MM.1S (cell line): ENCODE measurements at places on chromosomes 4 and X.

GRCh38 chrX:72021975-72022374, 109.7 kb downstream of the RTL5 start:
- no peak for DNase-seq

- no peak for DNase-seq
Observed at GRCh38 chr4:158316264-158316663, 106.0 kb downstream of the TMEM144 start.

GRCh38 chrX:12866451-12867377, at the start of gene TLR7:
Gene TLR7 (plus strand): TSS chrX:12867072. CDS start chrX:12867579, 507 bp downstream.
- no peak for DNase-seq

DNA sequence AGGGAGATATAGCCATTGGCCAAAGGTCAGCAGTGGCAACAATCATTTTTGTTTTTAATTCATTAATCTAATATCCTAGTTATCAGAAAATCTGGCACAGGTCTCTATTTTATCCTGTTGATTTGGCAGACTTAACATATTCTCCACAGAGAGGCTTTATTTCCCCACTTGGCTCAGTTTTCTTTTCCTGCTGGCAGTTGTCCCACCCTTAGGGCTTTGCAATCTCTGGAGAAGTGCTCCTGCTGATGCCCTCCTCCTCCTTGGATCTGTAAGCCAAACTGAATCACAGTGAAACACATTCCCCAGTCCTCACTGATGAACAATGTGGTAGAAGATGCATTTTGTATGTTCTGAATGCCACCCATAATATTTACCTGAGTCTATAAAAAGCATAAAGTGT, 889.7 kb downstream of the PDHA2 start:
- DNase-seq: no peak

DNA sequence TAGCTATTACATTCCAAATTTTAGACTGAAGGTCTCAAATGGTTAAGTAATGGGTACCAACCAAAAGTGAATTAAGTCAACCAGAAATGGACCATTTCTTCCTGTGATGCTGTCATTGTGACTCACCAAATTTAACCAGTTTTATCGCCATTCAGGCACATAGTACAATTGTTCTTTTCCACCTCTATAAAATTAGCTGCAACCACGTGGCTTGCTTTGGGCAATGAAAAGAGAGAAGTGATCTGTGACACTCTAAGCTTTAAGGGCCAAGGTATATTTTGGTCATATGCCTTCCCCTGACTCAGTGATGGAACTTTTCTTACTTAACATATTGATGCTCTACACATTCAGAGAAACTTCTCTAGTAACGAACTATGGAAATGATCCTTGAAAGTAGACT, 20.3 kb upstream of the PHF8 start:
- DNase-seq: no peak

DNA sequence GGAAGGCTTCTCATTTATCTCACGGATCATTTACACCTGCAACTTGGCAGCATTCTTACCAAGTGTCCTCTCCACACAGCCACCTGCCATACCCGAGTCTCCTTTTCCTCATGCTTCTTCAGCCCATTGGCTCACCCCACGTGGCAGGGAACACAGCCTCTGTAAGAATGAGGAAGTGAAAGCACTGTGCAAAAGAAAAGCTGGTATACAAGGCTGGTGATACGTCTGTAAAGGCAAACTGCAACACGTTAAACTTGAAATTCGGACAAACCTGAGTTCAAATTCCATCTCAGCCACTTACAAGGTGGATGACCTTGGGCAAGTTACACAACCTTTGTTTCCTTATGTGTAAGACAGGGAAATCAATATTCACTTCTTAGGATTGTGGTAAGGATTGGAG, 164.0 kb upstream of the RASGEF1B start:
- DNase-seq: peak; percentile 82

DNA sequence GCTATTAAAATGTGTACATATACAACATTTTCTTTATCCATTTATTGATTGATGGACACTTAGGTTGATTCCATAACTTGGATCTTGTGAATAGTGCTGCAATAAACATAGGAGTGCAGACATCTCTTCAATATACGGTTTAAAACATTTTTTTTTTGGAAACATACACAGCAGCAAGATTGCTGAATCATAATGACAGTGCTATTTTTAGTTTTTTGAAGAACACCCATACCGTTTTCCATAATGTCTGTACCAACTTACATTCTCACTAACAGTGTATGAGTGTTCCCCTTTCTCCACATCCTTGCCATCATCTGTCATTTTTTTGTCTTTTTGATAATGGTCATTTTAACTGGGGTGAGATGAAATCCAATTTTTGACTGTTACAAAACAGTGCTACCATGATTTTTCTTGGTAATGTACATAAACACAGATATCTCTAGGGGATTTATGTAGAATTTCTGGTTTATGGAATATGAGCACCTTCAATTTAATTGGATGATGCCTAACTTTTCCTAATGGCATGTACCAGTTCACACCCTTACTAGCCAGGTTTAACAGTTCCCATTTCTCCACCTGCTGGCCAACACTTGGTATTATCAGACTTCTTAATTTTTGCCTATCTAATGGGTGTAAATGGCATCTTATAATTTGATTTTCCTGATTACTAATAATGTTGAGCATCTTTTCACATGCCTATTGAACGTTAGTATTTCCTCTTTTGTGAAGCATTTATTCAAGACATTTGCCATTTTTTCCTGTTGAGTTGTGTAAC, 21.0 kb upstream of the TMSB15B start:
- peak; percentile 45 for DNase-seq

DNA sequence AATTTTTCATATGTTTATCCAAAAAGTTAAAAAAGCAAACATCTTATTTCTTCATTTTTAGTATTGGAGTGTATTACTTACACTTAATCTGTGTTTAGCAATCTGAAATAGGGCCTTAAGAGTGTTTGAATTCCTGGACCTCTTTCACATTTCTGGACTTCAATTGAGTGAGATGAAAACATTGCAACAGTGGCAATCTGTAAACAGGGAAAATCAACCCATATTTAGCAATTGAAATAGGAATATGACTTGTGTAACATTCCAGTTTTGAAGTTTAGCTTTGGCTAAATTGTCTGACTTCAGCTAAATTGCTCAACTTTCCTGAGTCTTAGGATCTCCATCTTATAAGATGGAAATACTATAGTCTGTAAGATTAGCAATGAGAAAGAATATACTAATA, 34.6 kb upstream of the FHL1 start:
- no peak for DNase-seq

DNA sequence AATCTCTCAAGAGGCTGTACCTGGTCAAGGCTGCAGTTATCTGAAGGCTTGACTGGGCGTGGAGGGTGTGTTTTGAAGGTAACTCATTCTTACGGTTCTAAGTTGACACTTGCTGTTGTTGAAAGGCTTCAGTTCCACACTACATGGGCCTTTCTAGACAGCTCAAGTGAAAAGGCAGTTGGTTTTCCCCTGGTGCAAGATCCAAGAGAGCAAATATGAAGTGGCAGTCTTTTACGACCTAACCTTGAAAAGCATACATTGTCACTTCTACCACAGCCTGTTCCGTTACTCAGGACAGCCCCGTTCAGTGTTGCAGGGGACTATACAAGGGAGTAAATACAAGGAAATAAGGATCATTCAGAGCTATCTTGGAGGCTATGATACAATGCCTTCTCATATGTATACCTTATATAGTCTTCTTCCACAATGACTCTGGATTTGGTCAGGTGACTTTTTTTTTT, 46.2 kb downstream of the PDS5A start:
- DNase-seq: no peak

DNA sequence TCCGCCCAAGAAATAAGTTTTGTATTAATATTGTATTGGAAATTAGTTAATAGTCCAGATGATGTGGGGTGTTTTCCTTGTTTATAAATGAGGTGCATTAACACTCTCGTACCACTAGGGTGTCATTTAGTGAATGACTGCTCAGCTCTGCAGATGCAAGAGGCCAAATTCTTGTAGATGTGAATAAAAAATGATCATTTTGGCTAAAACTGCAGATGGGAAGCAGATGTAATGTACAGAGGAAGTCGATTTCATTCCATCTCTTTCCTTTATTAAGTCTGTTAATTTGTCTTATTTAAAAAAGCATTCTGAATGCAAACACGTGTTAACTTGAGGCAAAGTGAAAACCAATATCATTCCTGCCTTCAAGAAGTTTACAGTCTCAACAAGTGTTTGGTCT, 108.1 kb downstream of the DHX15 start:
- peak; percentile 39 for DNase-seq

GRCh38 chrX:7435822-7436221, 287.9 kb upstream of the PUDP start:
- DNase-seq: no peak

DNA sequence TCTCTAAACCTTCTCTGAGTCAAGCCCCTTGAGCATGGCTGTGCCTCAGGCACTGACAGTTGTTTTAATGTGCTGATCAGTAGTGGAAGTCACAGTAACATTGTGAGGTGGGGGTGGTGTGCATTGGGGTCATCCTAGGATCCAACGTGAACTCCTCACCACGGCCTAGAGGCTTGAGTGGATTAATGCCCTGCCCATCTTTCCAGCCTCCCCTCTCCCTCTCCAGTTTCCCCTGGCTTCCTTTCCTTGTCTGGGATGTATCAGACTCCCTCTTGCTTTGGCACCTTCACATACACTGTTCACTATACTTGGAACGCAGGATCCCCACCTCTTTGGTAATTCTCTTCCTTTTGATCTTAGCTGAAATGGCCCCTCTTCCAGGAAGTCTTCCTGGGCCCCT, 13.3 kb upstream of the PJA1 start:
- DNase-seq: no peak

DNA sequence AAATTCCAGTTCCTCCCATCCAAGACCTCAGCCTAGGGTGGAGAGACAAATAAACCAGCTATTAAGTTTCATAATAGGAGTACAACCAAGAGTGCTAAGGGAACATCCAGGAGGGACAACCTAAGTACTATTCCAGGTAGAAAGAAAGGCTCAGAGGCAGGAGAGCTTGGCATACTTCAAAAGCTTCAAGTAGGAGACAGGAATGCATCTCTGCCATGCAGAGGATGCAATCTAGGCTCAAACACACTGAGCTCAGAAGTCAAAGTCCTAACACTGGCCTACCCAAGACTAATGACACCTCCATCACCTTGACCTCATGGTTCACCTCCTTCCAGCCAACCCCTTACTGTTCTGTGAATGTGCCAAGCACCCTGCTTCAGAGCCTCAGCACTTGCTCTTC, 8.1 kb downstream of the WDFY3 start:
- DNase-seq: no peak

- DNase-seq: no peak
Observed at GRCh38 chr4:53937918-53938317, 126.5 kb downstream of the CHIC2 start.

GRCh38 chrX:17744896-17745523, 7.7 kb downstream of the SCML1 start:
- DNase-seq: peak; percentile 21
